ENCODE measurements at places on chromosomes 7 and 10.

- DNase-seq: no peak
Measured at GRCh38 chr7:42946627-42946950, 14.4 kb downstream of the MRPL32 start.

GRCh38 chr10:110883924-110884323, 12.2 kb downstream of the PDCD4 start:
- no peak for DNase-seq

DNA sequence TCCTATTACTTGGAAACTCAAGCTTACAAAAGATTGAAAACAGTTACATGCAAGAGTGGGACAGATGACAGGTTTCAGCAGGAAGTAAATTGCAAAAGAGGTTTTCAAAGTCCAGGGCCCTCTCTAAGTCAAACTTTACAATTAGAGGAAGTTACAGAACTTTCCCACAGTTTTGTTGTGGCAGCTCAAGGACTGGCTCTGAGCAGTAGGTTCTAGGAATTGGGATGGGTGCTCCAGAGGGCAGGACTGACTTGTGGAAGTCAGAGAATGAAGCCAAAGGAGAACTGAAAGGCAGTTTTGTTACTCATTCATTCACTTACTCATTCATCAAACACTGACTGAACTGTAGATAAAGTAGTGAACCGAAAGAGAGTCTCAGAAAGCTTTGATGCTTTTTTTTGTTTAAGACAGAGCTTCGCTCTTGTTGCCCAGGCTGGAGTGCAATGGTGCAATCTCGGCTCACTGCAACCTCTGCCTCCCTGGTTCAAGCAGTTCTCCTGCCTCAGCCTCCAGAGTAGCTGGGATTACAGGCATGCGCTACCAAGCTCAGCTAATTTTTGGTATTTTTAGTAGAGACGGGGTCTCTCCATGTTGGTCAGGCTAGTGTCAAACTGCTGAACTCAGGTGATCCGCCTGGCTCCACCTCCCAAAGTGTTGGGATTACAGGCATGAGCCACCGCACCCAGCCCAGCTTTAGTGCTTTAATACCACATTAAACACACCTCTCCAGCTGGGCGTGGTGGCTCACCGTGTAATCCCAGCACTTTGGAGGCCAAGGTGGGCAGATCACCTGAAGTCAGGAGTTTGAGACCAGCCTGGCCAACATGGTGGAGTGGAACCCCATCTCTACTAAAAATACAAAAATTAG, 66.8 kb upstream of the CCNJ start:
- DNase-seq: no peak

DNA sequence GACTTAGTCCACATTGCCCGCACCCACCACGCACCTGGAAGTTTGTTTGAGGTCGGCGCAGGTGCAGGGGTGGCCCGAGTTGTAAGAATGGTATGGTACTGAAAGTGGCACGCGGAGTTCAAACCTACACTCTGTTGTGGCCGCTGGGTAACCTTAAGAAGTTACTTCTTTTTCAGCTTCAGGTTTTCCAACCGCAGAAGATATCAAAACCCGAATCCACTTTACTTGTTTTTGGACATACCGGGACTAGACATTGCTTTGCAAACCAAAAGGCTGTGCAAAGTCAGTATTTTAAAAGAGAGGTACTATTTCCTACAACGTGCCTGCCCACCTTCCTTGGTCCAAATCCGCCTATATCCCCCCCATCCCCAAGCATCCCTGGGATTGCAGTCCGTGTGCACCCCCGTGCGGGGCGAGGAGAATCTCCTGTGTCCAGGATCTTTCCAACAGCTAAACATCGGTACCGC, 1.0 kb downstream of the IGFBP3 start:
- no peak for DNase-seq

GRCh38 chr10:77867124-77867719, 59.3 kb downstream of the DLG5 start:
- DNase-seq: no peak

DNA sequence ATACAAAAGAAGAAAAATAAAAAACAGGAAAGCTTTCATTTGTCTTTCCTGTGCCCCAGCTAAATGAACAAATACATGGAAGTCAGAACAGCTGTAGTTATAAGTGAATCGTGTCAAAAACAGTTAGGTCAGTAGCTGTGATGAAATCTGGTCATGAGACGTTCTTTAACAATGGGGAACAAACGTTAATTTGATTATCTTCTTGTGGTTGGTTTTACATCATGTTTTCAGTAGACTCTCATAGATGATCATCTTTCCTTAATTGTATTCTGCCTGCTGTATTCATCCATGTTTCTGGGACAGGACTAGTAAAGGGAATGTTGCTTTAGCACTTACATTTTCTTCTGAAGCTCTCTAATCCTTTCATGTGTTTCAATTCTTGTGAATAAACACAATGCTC, 97.0 kb downstream of the PCLO start:
- no peak for DNase-seq

Measured in T follicular helper cell (primary cell).